ENCODE measurements at places on chromosomes 12 and 14.

- DNase-seq = no peak
These were observed 457 bp downstream of the SOCS2 start for GRCh38 chr12:93572712-93573551.

DNA sequence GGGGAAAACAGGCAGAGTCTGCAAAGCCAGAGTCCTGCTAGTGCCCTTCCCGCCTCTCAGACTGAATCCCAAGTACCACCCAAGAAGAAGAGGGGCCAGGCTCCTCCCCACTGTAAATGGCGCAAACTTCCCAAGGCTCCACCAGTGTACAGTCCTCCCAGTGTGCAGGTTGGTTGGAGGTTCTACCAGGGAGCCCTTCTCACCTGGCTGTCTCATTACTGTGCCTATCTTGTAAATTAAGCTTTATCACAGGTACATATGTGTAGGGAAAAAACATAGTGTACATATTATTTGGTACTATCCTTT is 189.7 kb downstream of the FSCB start:
- no peak for DNase-seq

DNA sequence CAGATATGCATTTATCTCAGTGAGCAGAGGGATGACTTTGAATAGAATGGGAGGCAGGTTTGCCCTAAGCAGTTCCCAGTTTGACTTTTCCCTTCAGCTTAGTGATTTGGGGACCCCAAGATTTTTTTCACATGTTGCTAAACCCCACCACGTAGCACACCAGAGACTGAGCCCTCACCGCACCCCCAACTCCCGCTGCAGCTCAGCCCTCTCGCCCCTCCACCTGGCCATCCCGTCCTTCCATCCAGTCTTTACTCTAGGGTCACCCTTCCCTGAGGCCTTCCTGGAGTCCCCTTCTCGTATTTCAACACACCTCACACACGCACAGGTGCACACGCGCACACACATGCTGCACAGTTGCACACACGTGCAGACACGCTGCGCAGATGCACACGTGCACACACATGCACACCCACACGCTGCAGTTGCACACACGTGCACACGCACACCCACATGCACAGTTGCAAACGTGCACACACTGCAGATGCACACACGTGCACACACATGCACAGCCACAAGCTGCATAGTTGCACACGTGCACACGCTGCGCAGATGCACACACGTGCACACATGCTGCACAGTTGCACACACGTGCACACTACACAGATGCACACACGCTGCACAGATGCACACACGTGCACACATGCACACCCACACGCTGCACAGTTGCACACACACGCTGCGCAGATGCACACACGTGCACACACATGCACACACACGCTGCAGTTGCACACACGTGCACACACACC is 30.0 kb downstream of the HSP90AA1 start:
- DNase-seq = no peak

- peak; percentile 5 for DNase-seq
These were observed 4.2 kb downstream of the PCNX4 start for GRCh38 chr14:60095781-60096450.

DNA sequence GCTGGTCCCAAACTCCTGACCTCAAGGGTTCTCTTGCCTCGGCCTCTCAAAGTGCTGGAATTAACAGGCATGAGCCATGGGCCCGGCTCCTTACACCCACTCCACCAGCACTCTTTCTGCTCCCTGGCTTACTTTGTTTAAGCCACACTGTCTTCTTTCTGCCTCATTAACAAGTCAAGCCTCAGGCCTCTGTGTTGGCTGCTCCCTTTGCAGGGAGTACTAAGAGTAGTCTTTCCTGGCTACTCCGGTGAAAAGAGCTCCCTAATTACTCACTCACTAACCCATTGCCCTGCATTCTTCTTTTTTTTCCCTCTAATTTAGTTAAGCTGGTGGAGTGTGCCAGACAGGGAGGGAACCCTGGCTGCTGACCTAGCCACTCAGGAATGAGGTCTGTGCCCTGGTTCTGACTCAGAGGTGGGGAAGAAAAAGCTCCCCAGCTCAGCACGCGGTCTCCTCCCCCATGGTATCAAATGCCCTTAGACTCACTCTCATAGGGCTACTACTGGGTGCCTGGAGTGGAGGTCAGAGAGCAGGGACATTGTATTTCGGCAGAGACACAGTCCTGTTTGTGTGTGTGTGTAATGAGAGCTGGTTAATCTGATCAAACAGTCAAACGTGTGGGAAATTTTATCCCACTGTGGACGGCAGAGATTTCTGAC is 19.8 kb downstream of the GALNT6 start:
- DNase-seq = no peak

GRCh38 chr14:71262441-71262840 is 355.2 kb downstream of the PCNX1 start:
- no peak for DNase-seq

DNA sequence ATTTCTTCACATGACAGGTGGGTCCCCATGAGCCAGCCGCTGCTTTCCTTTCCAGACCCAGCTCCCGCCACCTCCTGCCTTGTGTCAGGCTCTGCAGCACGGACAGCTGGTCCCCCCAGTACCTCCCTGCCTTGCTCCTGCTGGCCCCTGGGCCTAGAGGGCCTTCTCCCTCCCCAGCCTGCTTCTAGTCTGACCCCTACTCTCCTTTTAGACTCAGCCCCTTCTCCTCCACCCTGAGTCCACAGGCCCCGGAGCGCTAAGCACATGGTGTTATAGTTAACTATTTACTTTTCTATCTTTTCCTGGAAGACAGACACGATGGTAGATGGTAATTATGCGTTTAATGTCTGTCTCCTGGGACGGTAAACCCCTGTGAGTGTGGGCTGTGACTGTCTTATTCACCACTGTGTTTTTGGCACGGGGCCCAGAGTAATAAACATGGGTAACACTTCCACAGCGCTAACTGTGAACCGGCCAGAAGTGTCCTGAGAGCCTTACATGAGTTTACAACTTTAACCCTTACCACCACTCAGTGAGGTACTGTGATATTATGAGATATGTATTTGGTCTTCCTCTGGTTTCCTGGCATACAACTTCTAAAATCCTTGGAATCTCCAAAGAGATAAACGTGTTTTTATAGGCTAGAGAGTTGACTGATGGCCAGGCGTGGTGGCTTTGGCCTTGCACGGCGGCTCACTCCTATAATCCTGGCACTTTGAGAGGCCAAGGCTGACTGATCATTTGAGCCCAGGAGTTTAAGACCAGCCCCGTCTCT is 41.2 kb downstream of the DGLUCY start:
- DNase-seq = peak; percentile 90

- DNase-seq = no peak
These were observed 107.2 kb downstream of the SCAF11 start for GRCh38 chr12:45883187-45883586.

DNA sequence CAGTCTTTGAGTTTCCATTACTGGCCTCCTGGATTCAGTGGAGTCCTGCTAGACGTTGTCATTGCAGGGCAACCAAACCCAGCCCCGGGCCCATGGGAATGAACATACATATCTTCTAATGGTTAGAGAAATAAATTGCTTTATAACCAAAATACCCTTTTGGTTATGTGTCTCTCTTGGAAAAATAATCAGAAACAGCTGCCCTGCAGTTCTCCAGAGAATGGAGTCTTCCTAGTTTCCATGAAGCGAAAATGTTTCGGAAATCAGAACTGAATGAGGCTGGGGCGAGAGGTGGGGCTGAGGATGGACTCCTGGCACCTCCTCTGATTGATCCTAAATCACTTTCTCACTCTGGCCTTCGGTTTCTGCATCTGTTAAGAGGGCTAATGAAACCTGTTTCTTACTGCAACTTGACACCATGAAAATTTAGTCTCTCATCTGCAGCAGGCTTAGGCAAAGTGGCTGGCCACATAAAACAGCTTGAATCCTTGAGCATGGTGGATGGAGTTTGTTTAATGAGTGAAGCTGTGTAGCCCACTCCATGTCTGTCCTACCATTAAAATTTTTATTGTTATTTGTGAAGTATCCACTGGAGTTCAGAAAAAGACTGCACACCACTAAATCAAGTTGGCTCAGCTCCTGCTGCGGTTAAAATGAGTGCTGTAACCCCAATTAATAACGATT is 198.9 kb downstream of the CACNA1C start:
- peak; percentile 10 for DNase-seq

GRCh38 chr12:65871865-65872645 is 47.8 kb downstream of the HMGA2 start:
- no peak for DNase-seq

GRCh38 chr12:65501093-65501621 is 222.7 kb downstream of the MSRB3 start:
- DNase-seq = no peak

DNA sequence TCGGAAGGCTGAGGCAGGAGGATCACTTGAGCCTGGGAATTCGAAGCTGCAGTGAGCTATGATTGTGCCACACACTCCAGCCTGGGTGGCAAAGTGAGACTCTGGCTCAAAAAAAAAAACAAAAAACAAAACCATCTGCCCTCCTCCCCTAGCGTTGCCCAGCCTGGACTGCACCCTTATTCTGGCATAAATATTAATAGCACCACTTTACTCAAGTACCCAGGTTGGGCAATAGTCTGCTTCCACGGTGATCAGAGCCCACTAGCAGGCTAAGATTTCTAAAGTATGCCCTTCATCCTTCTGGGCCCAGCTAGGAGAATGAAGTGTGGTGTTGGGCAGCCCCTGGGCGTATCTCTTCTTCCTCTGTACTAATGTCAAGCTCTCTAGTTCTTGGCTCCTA is 33.3 kb downstream of the KCTD10 start:
- DNase-seq = peak; percentile 7

GRCh38 chr12:107732365-107732764 is 28.6 kb downstream of the PRDM4 start:
- DNase-seq = no peak

DNA sequence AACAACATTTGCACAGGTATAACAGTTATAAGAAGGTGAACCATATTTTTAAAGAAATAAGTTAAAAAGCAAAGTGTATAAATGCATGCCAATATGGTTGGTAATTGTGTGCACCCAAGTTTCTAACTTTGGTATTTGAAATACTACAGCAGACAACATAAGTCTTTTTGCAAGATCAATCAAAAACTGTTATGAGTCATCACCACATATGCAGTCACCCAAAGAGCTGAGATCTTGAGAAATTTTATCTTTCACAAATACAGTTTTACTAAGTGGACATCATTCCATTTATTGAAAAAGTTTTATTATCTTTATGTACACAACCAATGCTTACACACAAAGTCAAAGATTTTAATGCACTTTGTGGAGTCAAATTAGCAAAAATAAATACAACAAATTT is 7.0 kb upstream of the ACSS3 start:
- no peak for DNase-seq

GRCh38 chr12:93137656-93138612 is 208.8 kb upstream of the EEA1 start:
- no peak for DNase-seq

DNA sequence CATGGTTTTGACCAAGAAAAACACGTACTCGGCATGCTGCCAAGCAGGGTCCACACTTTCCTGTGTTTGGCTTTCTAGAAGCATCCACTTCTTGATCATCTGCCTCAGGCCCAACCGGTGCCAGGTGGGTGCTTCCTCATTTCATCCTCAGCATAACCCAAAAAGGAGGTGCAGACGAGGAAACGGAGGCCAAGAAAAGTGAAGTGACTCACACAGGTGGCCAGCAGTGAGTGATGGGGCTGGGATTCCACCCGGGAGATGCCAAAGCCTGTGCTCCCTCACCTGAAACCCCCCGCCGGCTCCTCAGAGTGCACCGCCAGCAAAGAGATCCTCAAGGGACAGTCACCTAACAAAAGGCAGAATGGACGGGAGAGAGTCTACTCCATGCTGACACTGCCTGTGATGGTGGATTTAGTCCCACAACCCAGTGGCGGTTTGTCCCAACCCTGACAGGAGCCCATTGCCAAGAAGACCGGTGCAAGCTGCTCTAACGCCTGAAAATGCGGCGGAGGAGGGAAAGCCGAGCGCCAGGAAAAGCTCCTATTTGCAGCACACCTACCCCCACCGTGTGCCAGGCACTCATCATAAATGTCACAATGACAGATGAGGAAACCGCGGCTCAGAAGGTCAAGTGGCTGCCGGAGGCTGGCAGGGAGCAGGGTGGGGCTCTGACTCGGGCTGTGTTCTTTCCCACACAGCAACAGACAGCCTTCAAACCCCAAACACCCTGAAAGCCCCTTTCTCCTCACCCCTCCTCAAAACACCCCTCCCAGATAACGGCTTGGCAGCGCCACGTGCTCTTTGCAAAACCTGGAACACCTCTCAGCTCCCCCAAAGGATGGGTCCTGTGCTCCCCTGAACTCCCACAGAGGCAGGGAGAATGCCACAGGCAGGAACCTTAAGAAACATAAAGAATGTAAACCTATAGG is 18.8 kb downstream of the BCL11B start:
- DNase-seq = no peak

DNA sequence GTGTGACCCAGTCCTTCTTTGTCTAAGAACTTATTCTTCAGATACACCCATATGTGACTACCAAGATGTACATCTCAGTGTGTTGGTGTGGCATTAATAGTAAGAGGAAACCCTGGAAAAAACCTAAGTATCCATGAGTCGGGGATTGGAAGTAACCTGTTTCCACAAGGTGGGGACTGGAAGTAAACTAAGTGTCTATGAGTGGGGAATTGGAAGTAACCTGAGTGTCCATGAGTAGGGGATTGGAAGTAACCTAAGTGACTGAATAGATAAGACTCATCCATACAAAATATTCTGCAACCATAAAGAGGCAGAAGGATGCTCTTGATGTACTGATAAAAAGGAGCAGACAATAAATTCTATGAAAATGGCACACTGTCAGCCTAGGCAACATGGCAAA is 184.7 kb downstream of the PHETA1 start:
- no peak for DNase-seq

DNA sequence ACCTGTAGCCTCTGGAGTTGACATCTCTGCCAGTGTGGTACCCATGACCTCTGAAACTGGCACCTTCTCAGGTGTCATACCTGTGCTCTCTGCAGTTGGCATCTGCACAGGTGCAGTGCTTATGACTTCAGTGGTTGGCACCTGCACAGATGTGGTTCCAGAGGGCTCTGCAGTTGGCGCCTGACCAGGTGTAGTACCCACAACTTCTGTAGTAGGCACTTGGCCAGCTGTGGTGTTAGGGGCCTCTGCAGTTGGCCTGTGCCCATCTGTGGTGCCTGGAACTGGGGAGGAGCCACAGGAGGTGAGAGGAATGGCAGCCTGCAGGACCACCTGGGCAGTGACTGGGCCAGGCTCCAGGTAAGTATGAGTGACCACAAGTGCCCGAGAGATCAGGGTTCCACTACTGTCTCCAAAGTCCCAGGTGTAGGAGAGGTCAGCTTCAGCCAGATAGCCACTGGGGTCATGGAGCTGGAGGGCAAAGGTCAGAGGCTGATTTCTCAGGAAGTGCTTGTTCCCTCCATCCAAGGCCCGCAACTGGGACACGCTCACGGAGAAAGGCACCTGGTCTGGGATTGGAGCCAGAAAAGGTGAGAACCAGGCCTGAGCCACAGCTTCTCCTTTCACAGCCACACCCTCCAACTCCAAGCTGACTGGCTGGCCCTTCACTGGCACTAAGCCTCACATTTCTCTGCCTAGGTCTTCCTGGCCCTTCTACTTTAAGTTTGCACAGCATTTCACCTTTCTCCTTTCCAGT is 8.6 kb downstream of the PMEL start:
- DNase-seq = no peak

- DNase-seq = no peak
These were observed 1092.8 kb upstream of the SEL1L start for GRCh38 chr14:82626156-82627066.
